Neural crest cell (in vitro differentiated cells): ENCODE measurements at places on chromosomes 1 and 21. TPM values are rescaled to one million over a fixed set of nuclear protein-coding genes. Genes with fewer than 3 reads are reported as not detected.

- no peak for DNase-seq
Observed at GRCh38 chr1:226029568-226030225, 30.6 kb upstream of the SDE2 start.

The EGLN1 gene
- total RNA-seq = 21.6 and 24.4 TPM in 2 replicates

- peak; percentile 14 for DNase-seq
Observed at GRCh38 chr1:35220976-35221375, 28.0 kb upstream of the SFPQ start.

GRCh38 chr1:2783069-2783434 is 18.4 kb downstream of the TTC34 start:
- DNase-seq = no peak

DNA sequence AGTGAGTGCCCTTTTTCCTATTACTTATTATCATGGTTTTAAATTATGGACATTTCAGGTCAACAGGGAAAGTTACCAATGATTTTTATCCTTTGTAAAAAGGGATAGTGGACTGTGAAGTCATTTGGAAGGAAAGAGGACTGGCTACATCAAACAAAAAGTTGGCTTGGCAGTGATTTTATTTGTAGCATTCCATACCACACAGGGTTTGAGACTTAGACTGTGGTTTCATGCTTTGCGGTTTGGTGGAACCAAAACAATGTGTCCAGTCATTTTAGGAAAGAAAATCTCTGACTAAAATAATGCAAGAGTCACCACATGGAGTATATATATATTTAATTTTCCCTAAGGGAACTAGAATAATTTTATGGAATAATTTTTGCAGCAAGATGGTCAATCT is 239.5 kb downstream of the HMCN1 start:
- DNase-seq = no peak

DNA sequence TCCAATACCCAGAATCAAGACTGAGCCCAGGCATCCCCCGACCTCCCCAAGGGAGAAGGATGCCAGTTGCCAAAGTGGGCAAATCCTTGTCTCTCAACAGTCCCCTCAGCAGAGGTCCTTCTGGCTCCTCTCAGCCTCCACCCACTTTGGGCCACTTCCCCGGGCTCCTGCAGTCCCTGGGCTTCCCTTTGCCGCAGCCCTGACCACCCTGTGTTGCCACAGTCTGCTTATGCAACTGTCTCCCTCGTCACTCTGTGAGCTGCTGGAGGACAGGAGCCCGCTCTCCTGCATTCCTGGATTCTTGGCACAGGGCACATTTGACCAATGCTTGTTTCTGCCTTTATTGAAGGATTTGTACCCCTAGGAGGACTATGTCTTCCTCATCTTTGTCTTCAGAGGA is 2.9 kb upstream of the LRP8 start:
- no peak for DNase-seq

DNA sequence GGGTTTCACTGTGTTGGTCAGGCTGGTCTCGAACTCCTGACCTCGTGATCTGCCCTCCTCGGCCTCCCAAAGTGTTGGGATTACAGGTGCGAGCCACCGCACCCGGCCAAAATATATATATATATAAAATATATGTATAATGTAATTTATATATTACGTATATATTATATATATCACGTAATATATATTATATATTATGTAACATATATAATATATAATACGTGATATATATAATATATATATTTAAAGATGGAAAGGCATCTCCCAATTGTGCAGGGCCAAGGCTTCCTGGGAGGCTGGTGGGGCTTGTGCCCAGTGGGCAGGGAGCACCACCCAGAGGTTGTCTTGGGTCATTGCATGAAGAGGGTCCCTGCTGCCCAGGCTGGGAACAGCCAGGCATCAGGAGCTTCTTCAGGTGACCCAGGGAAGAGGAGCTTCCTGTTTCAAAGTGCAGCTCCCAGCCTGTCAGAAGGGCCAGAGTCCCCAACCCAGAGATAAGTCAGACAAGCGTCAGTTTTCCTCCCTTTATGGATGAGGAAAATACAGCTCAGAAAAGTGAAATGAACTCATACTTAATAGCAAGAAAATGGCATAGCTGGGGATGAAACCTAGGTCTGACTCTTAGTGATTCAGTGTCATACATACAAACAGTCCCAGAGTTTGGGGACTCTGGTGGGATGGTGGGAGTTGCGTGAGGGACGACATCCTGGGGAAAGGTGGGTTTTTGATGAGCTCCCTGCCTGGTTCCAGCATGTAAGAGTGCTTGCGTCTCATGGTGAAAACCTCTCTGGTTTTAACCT is 12.0 kb downstream of the UBE2Q1 start:
- peak; percentile 53 for DNase-seq

DNA sequence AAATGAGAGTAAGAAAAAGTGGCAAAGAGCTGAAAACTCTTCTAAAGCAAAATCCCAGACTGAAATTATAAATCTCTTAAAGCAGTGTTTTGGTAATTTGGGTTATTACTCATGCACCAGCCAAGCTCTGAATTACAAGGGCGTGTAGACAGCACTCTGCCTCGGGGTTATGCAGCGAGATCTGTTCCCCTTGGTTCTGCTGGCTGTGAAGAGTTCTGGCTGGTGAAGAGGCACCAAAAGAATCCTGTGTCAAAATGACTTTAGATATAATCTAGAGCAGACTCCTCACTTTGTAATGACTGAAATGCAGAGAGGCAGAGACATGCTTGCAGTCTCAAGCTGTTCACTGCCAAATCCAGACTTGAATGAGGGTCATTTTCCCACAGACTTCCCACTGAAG is 461.8 kb upstream of the CXADR start:
- no peak for DNase-seq

The PPIAL4G gene
- 0.09 TPM in 1 of 2 replicates, not detected in the other for total RNA-seq

DNA sequence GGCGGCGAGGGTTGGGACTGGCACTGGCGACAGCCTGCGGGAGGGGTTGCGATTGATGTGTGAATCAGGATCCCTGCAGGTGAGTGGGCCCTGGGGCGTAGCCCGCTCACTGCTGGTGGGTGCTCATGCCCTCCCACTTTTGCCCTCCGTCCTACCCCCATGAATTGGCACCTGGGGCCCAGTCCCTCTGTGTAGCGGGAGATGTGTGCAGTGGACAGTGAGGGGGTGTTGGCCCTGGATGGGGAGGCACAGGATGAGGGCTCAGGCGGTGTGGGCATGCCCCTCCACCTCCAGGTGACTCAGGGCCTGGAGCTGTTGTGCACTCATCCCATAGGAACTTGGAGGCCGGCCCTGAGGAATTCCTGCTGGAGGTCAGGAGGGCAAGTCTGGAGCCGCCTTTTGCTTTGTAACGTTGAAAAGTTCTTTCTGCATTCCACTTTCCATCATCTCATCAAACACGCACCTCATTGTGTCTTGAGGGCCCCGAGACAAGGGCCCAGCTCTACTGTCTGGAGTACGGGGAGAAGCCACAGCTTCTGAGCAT is 3.0 kb downstream of the PEAR1 start:
- no peak for DNase-seq

- no peak for DNase-seq
Observed at GRCh38 chr1:156760092-156760795, 7.1 kb upstream of the PRCC start.

- DNase-seq = no peak
Observed at GRCh38 chr1:77468949-77469710, 187.3 kb downstream of the AK5 start.

- no peak for DNase-seq
Observed at GRCh38 chr1:100448366-100448765, 89.6 kb upstream of the GPR88 start.

GRCh38 chr1:234980645-234981396 is 147.8 kb downstream of the TOMM20 start:
- DNase-seq = no peak

DNA sequence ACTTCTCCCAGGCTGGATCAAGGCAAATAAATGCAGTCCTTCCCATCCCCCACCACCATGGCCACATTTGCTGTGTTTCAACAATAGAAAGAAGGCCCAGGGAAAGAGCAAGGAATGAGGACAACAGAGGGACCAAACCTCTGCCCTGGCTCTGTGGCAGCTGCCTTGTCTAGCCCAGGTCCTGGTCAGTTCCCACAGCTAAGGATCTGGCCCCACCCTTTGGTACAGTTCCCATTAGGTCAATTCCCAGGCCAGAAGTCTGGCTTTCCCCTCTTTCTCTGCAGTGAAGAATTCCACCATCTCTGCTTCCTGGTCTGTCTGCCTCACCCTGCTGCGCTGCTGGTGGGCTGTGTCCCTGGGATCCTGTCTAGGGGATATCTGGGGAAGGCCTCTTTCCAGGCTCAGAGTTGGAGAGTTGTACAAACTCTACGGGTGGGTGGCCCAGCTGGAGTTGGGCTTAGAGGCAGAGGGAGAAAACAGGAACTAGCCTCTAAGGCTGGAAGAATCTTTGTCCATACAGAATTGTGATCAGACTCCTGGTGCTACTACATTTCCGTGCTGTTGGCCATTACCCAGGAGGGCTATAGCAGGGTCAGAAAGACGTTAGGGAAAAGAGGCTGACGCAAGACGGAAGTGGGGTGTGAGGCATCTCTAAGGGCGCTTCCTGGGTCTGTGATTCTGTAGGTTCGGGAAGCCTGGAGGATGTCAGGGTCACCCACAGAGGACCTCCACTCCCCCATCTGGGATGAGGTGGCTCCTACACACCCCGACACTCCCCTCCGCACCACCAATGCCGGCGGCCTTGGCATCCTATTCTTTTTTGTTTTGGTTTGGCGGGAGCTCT is 953 bp upstream of the NDUFS2 start:
- DNase-seq = peak; percentile 48

DNA sequence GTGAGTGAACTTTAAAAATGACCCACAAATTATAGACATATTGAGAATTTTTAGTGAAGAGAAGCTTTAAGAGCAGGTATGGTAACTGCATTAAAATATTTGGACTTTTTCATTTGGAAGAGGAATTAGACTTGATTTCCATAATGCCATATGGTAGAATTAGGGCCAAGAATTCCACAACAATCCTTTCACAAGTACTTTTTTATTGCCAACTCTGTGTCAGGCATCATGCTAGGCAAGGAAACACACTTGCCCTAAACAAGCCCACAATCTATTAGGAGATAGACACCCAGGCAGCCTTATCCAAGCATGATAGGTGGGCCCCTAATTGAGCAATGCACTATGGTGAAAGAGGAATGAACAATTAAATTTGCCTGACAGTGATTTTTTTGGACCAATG is 353.0 kb downstream of the TGFB2 start:
- DNase-seq = no peak

The SYT14 gene
- total RNA-seq = 3.6 and 4.1 TPM in 2 replicates

DNA sequence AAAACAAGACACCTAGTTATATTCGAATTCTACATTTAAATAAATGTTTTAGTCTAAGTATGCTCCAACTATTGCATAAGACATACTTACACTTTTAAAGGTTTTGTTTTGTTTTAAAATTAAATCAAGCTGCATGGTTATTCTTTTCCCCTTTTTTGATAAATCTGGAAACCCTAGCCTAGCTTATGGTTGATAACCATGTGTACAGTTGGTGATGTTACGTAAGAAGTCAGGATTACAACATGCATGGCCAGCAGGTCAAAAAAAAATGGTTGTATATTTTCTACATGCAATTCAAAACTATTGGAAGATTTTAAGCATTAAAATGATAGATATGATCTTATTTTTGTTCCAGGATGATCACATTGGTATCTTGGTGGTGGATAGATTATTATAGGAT is 1600.6 kb downstream of the PLA2G4A start:
- no peak for DNase-seq

DNA sequence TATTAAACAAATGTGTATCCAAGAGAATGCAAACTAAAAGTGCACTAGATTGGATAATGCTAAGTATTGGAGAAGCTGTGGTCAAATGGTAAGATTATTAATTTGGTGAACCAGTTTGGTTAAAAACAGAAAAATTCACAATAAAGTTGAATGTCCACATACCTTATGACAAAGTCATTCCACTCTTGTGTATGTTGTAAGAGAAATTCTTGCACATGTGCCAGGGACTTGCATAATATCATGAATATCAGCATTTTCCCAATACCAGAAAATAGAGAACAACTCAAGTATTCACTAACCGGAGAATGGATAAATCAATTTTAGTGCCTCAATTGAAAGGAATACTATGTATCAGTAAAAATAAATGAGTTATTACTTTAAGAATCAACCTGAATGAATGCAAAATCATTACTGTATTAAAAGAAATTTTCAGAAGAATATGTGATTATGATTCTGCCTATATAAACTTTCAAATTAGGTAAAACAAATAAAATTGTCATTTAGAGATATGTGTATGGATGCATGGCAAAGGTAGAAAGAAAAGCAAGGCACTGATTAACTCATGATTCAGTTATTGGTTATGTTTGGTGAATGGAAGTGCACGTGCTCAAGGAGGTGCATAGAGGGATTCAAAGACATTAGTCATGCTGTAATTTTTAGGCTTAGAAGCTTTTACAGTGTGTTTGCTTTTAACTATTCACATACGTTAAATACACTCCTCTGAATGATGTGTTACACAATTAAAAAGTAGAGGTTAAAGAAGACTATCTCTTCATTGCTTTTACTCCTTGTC is 217.4 kb upstream of the KCNK2 start:
- DNase-seq = no peak

- DNase-seq = no peak
Observed at GRCh38 chr21:10425856-10426255, 95.5 kb upstream of the TPTE start.
